ENCODE measurements at places on chromosomes 1 and 21.

DNA sequence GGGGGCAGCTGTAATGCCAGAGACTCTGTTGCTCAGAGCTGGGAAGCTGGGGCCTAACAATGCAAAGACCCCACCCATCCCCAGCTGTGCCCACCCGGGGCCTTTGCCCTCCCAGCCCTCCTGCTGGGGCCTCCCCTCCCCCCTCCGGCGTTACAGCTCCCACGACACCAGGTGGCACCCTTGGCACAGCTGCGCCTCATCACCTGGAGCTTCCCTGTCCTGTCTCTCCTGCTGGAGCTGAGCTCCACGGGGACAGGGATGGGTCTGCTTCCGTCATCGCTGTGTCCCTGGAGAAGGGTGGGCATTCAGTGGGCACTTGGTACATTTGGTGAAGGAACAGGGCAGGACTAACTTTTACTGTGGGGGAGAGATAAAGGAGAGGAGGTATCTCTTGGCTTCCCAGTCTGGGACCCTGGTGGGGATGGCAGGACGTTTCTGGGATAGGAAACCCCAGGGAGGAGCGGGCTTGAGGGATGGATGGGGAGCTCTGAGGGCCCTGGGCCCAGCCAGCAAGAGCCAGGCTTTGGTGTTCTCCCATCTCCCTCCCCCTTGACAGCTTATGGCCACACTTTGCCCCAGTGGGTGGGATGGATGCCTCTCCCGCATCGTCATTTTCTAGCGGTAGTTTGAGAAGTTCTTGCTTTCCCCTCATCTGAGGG lies 453.2 kb downstream of the PTPRU start:
- no peak for DNase-seq

GRCh38 chr1:46725736-46726108 lies 6.8 kb upstream of the EFCAB14 start:
- no peak for DNase-seq

DNA sequence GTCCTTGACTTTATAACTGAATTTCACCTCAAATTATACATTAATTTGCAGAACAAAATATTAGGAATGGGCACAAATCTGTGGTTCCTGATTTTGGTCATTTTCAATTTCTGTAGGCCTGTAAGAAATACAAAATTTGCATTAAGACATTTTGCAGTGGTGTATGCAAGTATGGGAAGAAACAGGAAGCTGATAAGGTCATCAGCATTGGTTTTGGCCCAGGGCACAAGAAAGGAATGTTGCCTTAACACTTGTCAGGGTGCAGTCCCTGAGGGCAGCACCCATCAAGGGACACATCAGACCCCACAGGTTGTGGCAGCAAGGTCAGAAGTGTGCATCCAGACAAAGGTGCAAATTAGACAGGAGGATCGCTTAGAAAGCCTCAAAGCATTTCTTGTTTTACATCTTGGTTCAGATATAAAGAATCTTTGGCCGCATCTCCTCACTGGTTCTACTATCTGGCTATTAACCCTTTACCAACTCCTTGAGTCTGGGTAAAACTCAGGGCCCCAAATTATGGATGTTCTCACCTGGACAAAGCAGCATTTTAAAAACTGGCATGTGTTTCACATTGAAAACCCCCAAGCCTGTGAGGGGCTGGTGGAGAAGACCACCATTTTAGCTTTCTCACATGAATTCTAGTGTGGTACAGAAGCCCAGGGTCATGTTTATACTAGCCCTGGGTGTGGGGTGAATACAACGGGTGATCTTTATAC lies 182.4 kb downstream of the CDC7 start:
- no peak for DNase-seq

DNA sequence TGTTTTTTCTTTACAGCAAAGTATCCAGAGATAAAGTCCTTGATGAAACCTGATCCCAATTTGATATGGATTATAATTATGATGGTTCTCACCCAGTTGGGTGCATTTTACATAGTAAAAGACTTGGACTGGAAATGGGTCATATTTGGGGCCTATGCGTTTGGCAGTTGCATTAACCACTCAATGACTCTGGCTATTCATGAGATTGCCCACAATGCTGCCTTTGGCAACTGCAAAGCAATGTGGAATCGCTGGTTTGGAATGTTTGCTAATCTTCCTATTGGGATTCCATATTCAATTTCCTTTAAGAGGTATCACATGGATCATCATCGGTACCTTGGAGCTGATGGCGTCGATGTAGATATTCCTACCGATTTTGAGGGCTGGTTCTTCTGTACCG lies 6.5 kb downstream of the DEGS1 start:
- DNase-seq = no peak

GRCh38 chr1:109886827-109887226 lies 23.8 kb upstream of the CSF1 start:
- DNase-seq = no peak

DNA sequence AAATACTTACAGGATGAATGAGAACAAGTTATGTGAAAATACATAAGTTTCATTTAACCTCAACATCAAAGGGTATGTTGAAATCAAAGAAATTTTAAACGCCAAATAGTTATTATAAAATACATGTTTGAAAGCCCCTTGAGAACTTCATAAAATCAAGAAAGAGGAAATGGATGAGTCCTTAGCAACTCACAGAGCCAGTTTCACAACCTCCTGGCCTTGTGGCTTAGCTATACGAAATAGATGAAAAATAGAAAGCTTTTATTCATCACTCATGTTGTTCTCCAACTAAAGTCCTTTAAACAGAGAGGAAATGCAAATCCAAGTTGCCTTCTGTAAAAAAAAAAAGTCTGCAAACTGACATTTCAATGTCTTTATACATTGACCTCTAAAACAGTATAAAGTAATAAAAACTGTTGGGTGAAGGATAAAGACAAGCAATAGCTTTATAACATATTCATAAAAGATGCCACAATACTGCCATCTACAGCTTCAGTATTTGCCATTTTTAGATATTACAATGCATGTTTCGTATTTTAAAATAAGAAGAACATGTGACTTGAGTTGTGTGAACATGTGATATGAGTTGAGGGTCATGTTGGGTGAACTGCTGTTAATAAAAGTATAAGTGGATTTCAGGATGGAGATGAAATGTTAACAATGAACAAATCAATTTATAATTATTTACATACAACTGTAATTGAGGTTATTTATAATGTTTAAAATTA lies 847.8 kb downstream of the MRPL39 start:
- DNase-seq = no peak

- DNase-seq = no peak
Observed at GRCh38 chr1:185157599-185158412, 839 bp downstream of the SWT1 start.

GRCh38 chr1:68812333-68812732 lies 315.5 kb upstream of the DEPDC1 start:
- DNase-seq = no peak

- no peak for DNase-seq
Observed at GRCh38 chr1:51867479-51868232, 10.9 kb downstream of the NRDC start.

GRCh38 chr21:15433091-15433490 lies 296.7 kb upstream of the USP25 start:
- DNase-seq = no peak

All from hypothalamus (tissue), 51 donors.